ENCODE measurements at places on chromosomes 12 and 14.

DNA sequence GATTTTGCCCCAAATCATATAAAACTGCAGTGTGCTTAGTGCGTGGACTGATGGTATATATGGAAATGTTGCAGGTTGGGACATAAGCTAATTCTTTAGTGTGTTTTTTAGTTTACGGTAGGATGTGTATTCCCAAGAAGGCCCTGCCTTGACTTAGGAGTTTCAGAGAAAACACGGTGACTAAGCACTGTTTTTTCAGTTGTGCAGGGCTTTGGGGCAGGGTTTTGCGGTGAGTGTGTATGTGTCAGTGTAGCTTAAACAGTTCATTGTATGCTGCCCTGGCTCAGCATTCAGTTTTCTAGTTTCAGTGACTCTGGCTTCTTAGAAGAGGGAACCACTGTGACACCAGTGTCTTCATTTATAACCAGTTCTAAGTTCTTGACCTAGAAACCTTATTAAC, 101.2 kb downstream of the AKAP6 start:
- no peak for DNase-seq

DNA sequence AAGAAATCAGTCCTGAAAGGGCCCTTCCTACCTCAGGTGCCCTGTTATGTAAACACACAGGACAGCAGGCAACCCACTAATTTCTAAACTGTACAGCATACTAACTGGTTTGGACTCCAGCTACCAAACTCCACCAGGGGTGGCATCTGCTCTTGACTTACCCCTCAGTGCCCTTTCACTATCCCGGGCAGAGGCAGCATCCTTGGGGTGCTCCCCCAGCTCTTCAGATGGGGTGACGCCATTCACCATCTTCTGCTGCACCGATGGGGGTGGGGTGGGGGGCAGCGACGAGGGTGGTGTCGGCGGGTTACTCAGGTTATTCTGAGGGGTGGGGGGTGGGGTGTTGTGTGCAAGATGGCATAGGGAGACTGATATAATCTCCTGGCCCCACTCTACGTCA, 11.5 kb upstream of the PRKAG1 start:
- no peak for DNase-seq

DNA sequence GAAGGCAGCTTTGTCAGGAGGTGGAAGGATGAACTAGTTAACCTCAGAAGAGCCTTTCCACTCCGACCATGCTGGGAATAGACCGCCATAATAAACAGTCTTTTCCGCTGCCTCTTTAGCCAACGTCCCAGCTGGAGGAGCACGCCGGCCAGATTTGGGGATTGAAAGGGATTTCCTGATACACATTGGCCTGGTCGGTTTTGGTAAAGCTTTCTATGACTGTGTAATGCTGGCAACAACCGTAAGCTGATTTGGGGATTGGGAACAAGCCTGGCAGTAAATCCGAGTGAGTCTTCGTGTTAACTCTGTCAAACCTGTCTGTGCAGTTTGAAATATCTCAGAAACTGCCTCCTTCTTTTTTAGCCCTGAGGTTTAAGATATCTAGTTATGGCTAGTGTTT, 87.0 kb downstream of the DAD1 start:
- no peak for DNase-seq

DNA sequence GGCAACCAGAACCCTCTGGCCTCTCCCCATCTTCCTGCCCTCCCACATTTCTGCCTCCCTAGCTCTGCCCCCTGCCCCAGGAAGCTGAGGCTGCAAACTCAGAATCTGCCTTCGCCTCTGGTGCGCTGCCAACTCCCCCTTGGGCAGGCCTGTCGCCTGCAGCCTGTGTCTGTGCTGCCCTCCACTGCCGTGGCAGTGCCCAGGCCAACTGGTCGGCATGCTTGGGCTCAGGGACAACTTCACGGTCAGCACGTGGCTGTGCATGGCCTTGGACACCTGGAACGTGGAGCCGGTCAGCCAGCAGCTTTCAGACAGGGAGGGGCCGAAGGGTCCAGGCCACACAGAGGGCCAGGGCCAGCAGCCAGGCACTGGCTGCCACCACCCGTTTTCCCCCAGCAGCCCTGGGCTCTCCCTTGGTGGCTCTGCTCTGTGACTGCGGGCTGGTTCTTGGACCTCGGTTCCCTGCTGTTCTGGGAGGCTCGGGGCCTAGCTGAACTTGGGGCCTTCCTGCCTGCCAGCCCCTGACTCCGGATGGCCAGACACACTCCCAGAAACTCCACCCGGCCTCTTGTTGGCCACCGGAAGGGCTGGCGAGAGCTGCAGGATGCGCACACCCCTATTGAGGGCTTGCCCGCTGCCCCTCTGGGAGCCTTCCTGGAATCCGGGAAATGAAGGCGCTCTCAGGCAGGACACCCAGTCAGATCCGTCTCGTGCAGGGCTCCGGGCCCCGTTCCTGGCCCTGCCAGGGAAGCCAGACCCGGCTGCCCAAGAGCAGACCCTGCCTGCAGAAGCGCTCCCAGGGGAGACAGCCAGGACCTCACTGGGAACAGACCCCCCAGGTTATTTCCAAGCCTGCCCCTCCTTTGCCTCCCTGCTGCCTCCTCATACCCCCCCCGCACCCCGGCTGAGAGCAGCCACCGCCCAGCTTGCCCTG, 34.2 kb upstream of the PPP1R13B start:
- DNase-seq = no peak

DNA sequence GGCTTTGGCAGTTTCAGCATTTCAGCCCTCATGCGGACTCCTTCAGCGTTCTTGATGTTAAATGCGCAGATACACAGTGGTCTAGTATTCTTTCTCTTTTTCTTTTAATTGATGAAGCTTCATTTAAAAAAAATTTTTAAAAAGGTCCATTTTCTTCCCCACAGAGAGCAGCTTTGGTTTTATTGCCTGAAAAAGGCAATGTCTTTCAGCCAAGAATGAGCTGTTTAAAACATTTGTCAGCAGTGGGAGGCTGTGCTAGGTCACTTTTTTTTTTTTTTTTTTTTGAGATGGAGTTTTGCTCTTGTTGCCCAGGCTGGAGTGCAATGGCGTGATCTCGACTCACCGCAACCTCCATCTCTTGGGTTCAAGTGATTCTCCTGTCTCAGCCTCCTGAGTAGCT, 13.5 kb downstream of the KMT5A start:
- DNase-seq = no peak

GRCh38 chr12:118428643-118429042, 52.3 kb downstream of the SUDS3 start:
- DNase-seq = no peak

- DNase-seq = no peak
Observed at GRCh38 chr14:22597265-22597664, 835 bp upstream of the ABHD4 start.

- DNase-seq = no peak
Observed at GRCh38 chr12:4855121-4855924, 54.4 kb upstream of the KCNA1 start.

- no peak for DNase-seq
Observed at GRCh38 chr12:13948621-13949020, 32.8 kb downstream of the GRIN2B start.

- no peak for DNase-seq
Observed at GRCh38 chr12:41904041-41904440, 240.6 kb downstream of the GXYLT1 start.

DNA sequence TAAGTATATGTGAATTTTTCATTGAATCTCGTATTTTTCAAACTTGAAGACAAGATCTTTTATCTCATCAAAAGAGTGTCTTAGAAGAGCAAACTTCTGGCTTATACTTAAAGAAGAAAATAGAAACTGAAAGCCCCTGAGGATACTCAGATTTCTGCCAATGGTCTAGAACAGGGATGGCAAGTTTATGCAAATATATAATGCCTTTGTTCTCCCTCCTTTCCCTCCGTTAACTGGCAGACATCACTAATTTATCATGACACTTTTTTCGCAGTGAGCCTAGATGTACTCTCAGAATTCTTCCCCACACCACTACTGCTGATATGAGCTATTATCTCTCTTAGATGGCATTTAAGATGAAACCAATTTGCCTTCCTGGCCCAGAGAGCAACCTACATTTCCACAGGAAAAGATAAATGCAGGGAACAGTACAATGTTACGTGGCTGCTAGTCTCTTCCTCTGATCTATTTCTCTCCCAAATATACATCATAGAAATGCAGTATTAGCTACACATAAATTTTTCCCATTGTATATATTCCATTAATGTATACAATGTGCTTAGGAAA, 40.0 kb upstream of the DAAM1 start:
- no peak for DNase-seq

GRCh38 chr14:101557321-101557695, 4.0 kb upstream of the DIO3 start:
- no peak for DNase-seq

- no peak for DNase-seq
Observed at GRCh38 chr14:96208739-96209138, 4.1 kb downstream of the BDKRB2 start.

DNA sequence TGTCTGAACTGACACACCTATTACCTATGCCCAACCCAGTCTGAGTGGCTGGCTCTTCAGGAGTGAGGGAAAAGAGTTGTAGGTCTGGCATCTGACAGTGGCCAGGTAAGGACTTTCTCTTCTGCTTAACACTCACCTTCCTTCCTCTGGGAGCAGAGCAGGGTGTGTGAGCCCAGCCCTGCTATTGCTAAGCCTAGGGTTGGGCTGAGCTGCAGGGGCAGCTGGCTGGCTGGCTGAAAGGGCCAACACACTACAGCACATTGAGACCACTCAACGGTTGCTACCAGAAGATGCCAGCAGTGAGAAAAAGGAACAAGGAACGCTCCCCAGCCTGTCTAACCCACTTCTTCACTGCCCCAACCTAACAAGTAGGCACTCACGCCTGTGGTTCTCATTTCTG, 201.2 kb downstream of the DPF3 start:
- no peak for DNase-seq

GRCh38 chr14:65150898-65151608, 48.7 kb upstream of the MAX start:
- DNase-seq = no peak

DNA sequence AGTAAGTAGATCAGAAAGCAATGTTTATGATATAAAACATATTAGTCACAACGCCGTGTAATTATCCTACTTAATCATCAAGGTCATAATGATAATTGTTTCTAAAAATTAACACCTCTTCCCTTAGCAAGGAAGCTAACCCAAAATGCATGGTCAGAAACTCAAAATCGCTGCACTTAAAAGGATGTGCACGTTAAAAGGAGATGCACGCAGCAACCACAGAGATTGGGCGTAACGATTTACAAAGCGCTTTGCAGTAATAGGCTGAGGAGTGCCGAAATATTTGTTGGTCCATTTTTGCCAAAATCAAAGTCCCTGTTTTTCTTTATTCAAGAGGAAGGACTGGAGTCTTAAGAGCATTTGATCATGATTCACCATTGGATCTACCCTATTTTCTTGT, 1077.2 kb downstream of the VRK1 start:
- DNase-seq = no peak

GRCh38 chr14:94465042-94465441, 11.0 kb downstream of the SERPINA9 start:
- no peak for DNase-seq

- no peak for DNase-seq
Observed at GRCh38 chr12:6093764-6094163, 30.7 kb downstream of the VWF start.

DNA sequence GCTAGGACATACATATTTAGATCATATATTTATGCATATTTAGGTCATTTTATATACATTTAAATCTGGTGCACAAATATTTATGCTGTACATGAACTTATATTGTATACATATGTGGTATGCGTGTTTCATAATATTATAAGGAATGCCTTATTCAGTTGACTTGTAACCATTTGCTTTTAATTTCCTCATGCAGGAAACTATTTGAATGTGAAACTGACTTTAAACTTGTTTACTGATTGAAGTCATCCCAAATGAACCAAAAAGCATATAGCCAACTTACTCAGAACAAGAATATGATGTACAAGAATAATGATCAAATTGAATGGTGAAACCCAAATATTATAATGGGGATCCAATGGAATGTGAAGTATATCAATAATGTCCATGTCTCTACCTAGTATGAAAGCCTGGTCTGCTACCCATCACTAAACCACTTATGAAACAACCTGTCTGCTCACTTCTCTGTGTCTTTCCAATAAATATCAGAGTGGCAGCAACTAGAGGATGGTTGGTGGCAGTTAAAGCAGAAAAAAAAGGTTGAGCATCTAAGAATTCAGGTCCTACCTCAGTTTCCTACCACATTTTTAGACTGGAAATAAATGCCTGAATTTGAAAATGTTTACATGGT, 38.3 kb downstream of the RPS6KA5 start:
- no peak for DNase-seq

- DNase-seq = no peak
Observed at GRCh38 chr14:74501135-74501614, 7.6 kb downstream of the ISCA2 start.

GRCh38 chr14:91219517-91220389, 24.8 kb downstream of the GPR68 start:
- no peak for DNase-seq

- no peak for DNase-seq
Observed at GRCh38 chr12:75833268-75833667, 198.3 kb downstream of the PHLDA1 start.

DNA sequence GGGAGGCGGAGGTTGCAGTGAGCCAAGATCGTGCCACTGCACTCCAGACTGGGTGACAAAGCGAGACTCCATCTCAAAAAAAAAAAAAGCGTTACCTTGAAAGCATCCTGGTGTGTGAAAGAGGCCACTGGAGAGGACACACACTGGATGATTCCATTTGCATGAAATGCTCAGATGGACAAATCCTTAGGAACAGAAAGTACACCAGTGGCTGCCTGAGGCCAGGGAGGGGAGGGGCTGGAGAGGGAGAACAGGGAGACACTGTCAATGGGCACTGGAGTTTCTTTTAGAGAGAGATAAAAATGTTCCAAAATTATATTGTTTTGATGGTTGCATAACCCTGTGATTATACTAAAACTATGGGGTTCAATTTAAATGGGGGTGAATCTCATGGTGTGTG, 19.7 kb downstream of the TESC start:
- DNase-seq = no peak

All from activated effector memory CD4-positive, alpha-beta T cell treated with Interleukin-2 at 50 U/mL for 16 hours (primary cell).